ENCODE measurements at places on chromosomes 16 and 17.

DNA sequence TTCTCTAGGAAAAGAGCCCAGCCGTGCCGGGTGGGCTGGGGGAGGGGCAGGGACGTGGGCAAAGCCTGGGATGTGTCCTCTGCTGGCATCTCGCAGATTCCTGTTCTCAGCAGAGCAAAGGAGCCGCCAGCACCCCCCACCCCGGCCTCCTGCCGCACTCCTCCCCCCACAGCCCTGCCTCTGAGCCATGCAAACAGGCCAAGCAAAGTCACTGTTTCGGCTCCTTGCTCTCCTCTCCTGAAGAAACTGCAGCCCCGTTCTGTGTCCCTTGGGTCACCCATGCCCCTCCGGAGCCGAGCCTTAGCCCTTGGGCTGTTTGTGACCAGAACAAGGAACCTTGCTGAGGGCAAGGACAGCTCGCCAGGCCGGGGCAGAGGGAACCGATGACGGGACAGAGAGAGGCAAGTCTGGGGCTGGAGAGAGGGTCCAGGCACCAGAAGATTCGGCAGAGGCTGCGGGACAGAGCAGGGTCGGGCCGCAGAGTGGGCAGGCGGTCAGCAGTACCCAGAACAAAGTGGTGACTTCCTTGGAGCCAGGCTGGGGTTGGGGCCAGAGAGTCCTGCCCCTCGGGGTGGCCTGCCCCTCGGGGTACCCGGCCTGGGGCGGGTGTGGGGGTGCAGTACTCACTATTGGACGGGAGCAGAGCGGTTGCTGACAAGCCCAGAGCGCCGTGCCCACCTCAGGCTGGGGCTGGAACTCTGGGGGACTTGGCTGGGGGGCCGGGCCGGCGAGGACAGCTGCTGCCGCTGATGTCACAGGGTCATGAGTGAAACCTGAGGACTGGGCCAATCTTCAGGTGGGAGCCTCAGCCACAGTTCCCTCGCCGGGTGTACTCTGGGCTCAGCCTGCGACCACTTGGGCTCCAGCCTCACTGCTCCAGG, 9.2 kb upstream of the PRR29 start:
- no peak for DNase-seq

DNA sequence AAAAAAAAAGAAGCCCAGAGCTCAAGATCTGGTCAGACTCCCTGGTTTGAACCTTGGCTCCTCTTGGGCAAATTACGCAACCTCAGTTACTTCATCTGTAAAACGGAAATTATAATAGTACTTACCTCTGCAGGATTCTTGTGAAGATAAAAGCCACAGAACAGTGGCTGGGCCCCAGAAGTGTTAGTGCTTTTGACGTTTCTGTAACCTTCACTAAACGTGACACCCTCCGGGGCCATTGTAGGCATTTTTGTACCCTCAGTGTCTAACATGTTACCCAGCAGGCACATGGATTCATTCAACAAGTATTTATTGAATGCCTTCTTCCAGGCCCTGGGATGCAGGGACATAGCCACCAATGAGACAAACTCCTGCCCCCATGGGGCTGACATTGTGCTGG, 58.0 kb downstream of the PITPNC1 start:
- no peak for DNase-seq

DNA sequence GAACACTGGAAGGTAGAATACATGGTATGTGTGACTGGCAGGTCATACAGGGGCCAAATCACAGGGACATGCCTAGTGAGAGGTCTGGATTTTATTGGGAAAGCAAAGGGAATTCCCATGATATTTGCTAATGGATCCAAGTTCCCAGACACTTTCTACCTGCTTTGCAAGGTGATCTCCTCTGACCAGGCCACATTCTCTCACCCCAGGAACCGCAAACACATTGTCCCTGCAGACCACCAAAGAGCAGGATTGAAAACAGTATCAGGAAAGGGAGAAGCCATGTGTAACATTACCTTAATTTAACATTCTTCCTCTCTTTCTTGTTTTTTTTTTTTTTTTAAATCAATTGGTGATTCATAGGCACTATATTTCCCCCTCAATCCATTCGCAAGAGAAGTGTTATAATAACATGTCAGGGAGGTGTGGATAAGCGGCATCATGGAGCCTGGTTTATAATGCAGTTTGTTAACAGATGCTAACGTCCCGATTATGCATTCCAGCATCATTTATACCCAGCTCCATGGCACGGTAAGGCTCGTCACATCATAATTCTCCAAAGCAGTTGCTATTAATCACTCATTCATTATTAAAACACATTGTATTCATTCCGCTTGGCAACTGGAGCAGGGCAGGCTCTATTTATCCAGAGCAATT, 155.1 kb upstream of the CCL2 start:
- DNase-seq: no peak

GRCh38 chr16:84446084-84446483, 58.4 kb downstream of the MEAK7 start:
- DNase-seq: no peak

DNA sequence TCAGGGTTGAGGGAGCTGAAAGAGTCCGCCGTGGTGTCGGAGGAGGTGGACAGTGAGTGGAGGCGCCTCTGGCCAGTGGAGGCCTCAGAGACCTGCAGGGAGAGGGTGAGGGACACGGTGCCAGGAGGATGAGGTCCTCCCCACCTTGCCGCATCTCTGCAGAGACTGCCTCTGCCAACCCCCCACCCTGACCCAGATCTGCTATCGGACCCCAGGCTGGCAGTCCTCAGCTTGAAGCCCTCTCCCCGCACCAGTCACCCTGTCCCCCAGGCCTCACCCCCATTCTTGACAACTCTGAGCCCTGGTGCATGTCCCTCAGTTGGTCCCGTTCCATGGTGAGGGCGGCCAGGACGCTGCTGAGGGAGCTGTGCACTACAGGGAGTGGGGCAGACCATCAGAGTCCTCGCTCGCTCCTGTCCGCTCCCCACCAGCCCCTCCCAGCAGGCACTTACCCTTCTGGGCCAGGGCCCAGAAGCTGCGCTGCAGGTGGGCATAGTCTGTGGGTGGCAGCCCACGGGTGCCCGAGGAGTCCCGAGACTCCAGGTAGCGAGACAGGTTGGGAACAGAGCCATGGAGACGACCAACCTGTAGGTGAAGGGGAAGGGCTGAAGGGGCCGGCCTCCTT, 5.4 kb downstream of the OSBPL7 start:
- no peak for DNase-seq

Data from ascending aorta (tissue), 2 donors.